ENCODE measurements at places on chromosomes 3 and 15.

DNA sequence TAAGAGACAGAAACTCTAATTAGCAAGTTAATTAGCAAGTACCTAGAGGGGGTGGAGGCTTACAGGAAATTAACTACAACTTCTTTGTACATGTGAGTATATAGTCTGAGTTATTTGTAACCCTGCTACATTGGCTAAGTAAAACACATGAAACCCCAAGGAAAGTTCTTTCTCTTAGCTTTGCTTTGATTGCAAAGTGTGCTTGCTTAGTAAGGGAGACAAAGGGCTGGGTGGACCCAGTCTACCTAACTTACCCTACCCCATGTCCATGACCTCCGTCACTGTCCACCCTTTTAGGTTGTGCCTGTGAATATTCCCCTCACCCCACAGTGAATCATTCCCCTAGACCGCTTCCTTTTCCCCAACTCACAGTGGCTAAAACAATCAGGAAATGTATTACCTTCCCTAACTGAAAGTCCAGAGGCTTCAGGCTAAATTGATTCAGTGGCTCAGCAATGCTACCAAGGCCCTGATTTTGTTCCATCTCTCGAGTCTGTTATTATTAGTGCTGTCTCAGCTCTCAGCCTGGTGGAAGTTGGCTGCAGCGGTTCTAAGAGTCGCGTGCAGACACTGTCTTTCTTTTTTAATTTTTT lies 31.1 kb upstream of the RYR3 start:
- DNase-seq: no peak

DNA sequence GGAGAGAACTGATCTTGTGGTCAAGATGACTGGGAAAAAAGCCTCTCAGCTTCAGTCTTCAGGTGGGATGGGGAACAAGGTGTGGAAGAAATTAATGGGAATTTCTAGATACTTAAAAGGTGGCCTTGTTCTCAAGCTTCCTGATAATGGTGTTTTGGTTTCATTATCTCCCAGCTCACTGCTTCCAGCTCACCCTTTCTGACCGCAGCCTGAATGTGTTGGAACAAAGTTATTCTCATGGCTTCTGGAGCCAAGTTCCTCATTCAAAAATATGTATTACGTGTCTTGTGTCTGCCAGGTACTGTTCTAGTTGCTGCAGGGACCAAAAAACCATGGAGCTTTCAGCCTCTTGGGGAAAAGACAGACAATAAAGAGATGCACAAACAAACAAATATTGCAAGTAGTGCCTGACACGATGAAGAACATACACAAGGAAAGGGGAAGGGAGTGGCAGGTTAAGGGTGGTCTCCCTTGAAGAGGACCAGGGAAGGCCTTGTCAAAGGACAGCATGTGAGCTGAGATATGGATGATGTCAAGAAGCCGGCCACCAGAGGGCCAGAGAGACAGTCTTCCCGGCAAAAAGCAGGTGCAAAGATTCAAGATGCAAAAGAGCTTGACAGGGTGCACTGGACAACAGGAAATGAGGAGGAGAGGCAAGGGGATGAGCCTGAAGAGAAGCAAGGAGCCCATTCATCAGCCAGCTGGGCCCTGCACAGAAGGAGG lies 35.5 kb downstream of the ARRDC4 start:
- no peak for DNase-seq

GRCh38 chr3:112101916-112102315 lies 15.7 kb downstream of the C3orf52 start:
- no peak for DNase-seq

GRCh38 chr3:114929971-114930732 lies 216.9 kb downstream of the ZBTB20 start:
- DNase-seq: no peak

DNA sequence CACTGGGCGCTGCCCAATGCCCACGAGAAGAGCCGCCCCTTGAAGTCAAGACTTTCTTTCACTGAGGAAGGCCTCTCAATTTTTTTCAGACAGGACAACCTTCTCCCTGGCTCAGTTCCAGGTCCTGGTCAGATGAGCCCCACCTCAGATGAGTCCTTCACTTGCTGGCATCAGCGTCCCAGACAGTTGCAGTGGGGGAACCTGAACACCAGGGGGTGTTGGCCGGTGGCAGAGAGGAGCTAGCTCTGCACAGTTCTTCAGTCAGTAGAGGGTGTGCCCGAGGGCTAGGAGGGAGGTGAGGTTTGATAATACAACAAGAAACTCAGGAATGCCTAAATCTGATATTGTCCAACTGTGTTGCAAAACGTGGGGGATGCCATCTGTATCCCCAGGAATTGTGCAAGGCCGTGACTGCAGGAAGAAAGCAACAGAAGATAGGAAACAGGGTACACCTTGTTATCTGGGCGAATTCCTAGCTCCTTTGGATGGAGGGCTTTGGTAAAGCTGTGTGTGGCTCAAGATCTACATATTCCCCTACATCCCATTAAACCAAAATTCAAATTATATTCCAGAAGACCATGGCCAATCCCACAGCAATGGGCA lies 34.3 kb downstream of the CCR3 start:
- peak; percentile 85 for DNase-seq

DNA sequence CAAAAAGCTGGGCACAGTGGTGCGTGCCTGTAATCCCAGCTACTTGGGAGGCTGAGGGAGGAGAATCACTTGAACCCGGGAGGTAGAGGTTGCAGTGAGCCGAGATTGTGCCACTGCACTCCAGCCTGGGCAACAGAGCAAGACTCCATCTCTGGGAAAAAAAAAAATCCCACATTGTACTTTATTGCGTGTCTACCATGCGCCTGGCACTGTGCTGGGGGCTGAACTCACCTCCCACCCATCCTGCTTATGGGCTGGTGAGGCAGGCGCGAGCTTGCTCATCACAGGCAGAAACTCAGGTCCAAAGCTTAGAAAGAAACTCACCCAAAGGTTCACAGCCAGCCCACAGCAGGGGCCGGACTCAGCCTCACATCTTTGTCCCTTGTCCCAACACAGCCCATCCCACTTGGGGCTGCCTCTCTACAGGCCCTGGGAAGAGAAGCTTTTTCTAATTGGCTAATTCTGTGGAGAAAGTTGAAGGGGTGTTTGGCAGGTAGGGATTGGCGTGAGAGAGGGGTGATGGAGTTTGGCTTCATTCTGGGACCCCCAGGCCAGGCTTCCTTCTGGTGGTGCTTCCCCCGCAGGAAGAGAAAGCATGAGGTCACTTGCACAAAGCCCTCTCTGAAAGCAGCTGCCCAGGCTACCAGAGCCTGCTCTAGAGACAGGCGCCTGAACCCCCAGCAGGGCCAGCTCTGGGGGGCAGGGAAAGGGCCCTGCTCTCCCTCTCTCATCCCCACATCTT lies 122.6 kb upstream of the SMAD3 start:
- DNase-seq: no peak

- no peak for DNase-seq
These were observed 18.9 kb downstream of the IL16 start for GRCh38 chr15:81215531-81215930.

GRCh38 chr15:81856001-81856633 lies 189.7 kb downstream of the MEX3B start:
- no peak for DNase-seq

GRCh38 chr15:64597477-64597822 lies 137.1 kb downstream of the ZNF609 start:
- no peak for DNase-seq

- DNase-seq: no peak
These were observed 231.2 kb downstream of the SLC9A9 start for GRCh38 chr3:143617050-143617449.

- DNase-seq: peak; percentile 74
These were observed 7.9 kb upstream of the CYP11A1 start for GRCh38 chr15:74375303-74375693.

GRCh38 chr3:39388741-39389248 lies 5.6 kb downstream of the SLC25A38 start:
- DNase-seq: no peak

GRCh38 chr3:17292556-17292955 lies 407.8 kb downstream of the PLCL2 start:
- DNase-seq: no peak

DNA sequence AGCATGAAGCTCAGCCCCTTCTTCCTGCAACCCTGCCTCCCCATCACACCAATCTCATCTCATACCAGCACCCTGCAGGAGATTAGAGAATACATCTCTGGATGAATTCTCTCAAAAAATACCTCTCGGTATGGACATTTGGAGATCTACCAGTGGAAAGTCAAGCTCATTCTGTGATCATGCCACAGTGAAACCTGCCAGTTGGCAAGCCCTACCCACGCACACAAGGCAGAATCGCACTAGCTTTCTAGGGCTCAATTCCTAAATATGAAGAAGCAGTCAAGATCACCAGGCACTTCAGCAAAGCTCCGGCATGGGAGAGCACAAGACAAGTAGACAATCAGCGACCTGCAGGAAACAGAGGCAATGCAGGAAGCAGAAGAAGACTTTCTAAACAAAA lies 221.2 kb downstream of the NTRK3 start:
- DNase-seq: no peak

DNA sequence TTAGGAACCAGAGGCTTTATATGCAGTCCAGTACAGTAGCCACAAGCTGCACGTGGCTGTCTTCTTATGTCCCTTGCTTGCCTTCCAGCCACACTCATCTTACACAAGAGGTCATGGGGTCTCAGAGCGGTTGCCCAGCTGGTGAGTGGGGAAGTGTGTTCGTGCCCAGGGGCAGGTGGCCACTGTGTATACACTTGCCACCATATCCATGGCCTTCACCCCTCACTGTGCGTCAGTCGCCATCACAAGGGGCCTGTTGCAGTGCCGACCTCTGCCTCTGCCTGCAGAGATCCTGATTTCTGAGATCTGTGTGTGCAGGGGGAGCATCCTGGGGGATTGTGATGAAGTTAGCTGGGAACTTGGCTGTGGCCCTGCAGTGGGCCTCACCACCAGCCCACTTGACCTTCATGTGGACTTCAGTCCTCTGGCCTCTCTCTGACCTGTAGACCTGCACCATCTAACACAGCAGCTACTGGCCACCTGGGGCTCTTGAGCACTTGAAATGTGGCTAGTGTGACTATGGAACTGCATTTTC lies 43.1 kb upstream of the SACM1L start:
- DNase-seq: no peak

GRCh38 chr15:51840692-51841091 lies 11.2 kb downstream of the TMOD3 start:
- no peak for DNase-seq

DNA sequence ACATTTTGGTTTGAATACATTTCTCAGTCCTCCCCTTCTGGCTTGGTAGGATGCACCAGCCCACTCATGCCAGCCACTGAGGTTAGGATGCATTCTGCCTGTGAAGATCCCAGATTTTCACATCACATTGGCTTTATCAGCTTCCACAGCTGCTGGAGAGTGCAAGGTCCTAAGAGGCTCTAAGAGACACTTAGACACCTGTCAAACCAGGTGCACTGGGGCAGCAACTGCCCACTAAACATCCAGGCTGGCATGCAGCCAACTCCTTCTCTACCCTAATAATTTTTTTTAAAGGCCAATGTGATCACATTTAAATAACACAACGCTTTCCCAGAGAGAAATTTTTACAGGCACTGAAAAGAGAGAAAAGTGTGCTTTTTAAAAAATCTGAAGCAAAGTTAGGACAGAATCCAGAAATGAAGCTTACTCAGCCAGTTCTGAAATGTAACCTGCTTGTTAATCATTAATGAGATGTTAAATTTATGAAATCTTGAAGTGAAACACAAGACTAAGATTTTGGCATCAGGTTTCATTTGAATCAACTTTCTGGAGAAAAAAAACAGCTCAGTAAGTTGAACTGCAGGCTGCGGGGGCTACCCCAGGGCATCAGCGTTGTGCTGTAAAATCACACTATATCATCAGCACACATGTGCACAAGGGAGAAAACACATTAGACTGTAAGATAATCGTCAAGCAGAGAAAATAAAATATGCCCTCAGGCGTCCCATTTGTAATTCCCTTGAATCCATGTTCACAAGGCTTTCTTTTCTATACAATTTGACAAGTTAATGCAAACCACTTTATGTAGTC lies 312.9 kb downstream of the ZBBX start:
- no peak for DNase-seq

DNA sequence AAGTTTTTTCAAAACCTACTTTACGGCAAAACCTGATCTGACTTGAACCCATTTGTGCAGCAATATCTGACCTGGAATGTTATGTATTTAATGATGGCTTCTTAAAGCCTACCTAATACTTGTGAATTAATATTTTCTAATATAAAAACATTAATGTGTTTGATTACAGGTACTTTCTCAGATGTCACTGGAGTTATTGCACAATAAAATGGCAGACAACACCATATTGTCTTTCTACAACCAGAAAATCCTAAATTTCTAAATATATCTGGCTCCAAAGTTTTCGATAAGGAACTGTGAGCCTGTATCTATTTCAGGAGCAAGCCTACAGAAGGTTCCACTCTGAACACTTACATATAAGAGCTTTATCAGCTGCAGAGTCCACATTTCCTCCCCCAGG lies 184.5 kb downstream of the ATP8B4 start:
- no peak for DNase-seq

DNA sequence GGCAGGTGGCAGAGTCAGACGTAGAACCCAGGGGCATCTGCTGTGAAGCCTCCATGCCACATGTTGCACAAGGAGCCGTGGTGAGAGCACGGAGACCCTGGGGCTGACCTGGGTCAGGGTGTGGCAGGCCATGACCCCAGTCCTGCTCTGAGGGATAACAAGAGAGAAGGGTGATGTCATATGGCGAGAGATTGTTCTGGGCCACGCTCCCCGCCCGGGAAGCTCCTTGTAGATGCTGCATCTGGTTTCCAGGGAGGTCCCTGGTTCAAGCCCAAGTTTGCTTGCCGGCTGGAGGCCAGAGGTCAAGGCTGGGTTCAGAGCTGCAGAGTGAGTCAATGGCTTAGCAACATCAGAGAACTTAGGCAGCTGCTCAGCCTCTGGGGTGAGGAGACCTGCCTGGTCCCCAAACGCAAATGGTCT lies 17.3 kb downstream of the FGD5 start:
- DNase-seq: no peak

GRCh38 chr15:43518197-43518761 lies 871 bp downstream of the MAP1A start:
- peak; percentile 44 for DNase-seq

DNA sequence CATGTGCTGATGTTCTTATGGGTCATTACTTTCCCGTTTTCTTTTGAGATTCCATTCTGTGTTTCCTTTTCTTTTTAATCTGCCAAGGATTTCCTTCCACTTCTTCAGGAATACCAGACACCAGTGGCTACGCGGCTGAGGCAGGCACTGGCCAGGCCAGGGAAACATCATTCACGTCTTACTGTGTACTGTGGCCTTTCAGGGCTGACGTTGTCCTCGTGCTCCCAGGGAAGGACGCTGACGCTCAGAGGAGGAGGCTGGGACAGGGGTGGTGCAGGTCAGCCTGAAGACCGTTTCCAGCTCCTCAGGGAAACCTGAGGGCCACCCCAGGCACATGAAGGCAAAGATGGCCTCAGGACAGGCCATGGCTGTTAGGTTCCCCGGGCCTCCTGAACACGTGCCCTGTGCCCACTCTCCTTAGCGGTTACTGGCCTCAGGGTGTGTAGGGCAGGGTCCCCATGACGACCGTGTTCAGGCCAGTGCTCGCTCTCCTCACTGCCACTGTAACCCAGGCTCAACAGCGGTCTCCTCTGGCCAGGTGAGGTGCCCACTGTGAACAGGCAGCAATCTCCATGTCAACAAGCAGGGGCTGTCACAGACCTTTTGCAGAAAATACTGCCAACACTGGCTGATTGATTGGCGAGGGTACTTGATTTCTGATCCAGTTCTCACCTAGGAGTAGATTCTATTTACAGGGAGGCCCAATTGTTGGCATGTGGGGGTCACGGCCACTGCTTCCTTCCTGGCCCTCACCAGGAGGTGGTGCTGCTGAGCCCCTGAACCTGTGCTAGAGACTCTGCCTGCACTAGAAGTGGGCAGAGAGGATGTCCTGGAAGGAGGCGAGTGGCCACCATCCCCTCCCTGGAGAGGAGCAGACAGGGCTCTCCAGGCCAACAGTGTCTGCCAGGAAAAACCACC lies 169.5 kb downstream of the ATP10A start:
- DNase-seq: no peak
